Activated CD4-positive, alpha-beta T cell treated with anti-CD3 and anti-CD28 coated beads for 36 hours (primary cell): ENCODE measurements at places on chromosomes 3 and 15. TPM values are rescaled to one million over a fixed set of nuclear protein-coding genes. Genes with fewer than 3 reads are reported as not detected.

Gene CCDC14
- total RNA-seq: 35.4 TPM

Gene CPNE9
- 0.30 TPM for total RNA-seq

Gene UQCC5
- 12.0 TPM for total RNA-seq

- no peak for DNase-seq
Measured at GRCh38 chr3:20574746-20575145, 388.7 kb upstream of the SGO1 start.

DNA sequence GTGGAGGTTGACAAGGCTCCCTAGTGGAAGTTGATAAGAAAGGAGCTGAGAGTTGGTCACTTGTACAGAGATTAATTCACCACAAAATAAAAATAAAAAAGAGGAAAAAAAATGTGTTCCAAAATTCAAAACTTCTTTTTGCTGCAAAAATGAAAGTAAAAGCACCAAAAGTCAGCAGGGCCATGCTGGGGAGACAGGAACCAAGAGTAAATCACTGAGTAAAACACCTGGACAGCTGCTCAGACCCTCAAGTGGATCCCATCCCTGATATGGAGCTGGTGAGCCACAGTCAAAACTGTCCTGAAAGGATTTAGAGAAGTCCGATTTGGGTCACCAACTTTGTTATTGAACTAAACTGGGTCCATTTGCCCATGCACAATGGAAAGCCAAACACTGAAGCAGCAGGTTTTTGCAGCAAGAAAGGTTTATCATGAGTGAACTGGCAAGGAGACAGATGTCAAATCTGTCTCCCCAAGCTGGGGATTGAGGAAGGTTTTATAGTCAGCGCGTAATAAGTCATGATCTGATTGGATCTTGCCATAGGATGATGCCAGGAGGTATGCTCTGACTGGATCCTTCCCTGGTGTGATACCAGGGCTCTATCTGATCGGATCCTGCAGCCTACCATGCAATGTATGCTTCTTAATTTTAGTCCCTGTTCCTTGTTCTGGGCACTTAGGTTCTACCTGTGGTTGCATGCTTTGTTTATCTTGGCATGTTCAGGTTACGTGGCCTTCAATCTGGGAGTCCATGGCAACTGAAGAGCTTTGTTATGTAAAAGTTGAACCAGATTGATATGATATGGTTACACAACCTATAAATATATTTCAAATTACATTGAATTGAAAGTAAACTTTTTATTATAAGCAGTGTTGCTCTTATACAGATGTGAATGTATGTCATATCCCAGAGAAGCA is 313.2 kb downstream of the POLQ start:
- no peak for DNase-seq

DNA sequence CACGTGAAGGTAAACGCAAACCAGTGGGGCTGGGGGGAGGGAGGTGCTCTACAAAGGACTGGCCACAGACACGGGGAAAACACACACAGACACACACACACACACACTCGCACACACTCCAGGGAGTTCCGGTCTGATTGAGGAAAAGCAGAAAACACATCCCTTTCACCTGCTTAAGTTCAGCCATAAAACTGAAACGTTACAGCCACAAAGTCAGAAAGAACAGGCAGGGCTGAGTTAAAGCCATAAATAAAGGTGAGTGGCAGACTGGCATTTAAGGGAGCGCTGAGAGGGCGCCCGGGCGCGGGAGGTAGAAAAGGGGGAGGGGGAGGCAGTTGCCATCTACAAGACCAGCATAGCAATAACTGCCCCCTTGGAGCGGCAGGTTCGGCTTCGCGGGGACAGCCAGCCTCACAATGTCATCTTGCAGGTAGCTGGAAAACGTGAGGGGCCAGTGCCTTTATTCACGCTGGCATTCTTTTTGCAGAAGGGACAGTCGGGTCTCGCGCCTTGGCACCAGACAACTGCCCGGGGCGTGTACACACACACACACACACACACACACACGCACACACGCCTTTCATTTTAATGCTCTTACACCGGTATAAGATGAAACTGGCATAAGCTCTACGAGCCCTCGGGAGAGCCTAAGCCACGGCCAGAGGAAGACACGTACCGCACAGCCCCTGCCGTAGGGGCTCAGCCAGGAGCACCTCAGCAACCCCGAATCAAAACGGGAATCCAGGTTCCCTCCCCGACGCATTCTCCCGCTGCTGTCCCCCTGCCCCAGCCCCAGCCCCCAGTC is 866 bp downstream of the TNIK start:
- peak; percentile 73 for DNase-seq

DNA sequence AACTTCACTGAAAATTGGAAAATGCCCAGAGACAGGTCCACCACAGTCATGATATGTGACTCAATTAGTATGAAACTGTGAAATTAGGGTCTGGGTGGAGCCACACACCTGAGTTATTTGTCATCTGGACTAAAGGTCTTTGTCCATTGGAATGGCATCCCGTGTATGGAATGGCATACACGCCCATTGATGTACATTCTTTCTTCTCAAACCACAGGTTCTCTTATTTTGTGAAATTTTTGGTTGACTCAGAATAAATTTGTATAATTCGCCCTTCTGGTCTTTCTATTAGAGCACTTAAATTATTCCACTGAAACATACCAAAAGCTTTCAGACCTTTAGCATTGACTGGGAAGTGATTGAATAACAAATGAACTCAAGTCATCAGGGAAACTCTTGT is 66.8 kb upstream of the UBE2E1 start:
- DNase-seq: no peak

GRCh38 chr15:86044981-86045380 is 34.7 kb upstream of the AGBL1 start:
- DNase-seq: no peak

GRCh38 chr15:99508852-99509251 is 56.9 kb upstream of the MEF2A start:
- no peak for DNase-seq

GRCh38 chr15:69887009-69887408 is 210.7 kb downstream of the TLE3 start:
- no peak for DNase-seq
